ENCODE measurements at places on chromosomes 2 and 18.
A peak's percentile ranks its signal among the peaks of the same experiment; 100 is the strongest.

DNA sequence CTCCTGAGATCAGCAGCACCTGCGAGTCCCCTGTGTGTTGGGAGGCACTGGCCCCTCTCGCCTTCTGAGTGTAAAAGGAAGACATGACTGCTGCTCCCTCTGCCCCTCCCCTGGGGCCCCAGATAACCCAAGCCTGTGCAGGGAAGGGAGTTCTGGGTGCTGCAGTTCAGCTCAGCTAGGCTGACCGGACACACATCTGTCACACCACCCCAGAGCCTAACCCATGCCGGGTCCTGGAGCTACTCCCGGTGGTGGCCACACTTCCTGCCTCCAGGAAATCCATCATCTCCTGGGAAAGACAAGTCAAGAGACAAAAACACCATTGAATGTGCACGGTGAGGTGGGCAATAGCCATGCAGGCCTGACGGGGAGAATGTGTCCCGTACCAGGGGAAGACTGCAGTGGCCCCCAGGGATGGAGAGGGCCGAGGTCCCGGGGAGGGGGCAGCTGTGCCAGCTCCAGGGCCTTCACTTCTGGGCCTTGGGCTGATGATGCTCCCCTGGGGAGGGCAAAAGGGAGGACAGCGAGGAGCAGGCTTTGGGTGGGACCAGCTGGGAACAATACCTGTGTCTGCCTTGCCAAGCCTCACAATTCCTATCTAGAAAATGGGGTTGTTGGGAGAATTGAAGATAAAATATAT lies 210.6 kb downstream of the TFCP2L1 start:
- DNase-seq, result peak; percentile 52

DNA sequence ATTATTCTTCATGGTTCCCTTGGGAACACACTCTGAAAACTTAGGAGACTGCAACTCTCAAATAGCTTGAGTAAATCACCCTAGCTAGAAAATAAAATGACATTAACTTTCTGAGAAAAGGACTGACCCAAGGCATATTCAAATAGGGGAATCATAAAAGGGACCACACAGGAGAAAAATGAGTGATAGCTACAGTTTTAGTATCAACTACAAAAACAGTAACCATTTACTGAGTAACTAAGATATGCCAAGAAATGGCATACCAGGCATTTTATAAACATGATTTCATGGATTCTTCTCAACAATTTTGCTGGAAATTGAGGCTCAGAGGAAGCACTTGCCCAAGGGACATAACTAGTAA lies 84.5 kb downstream of the AFF3 start:
- DNase-seq, result no peak

DNA sequence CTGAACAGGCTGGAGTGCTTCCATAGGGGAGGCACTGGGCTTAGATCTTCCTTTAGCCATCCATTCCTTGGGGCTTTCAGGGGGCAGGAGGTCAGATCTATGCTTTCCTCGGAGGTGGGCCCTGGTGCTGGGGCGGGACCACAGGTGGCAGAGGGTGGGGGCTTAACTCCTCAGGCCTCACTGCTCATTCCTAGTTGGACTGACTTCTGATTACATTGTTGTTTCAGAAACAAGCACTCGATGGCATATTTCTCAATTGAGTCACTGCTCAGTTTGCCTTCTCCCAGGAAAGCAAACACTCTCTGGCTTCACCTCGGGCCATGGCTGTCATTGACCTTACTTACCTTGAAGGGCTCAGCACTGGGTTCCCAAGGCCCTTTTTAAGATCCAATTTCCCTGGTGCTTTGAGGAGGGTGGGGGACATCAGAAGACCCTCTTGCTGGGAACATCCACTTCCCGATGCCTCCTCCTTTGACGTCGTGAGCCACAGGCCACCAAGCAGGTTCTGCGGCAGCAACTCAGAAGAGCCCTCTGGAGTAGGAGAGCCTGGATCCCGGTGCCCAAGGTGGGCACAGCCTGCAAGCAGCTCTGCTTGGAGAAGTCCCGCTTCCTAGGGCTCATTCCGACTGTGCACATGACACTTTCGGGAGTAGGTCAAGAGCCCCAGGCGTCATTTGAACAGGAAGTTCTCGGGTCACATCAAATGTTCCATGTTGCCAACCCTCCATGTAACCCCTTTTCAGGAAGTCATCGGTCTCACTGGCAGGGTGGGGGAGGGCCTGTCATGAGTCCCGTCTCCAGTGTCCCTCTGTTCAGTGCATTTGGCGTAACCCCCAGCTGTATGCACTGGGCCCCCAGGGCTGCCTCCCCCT lies 40.6 kb downstream of the SDC1 start:
- DNase-seq, result peak; percentile 87

DNA sequence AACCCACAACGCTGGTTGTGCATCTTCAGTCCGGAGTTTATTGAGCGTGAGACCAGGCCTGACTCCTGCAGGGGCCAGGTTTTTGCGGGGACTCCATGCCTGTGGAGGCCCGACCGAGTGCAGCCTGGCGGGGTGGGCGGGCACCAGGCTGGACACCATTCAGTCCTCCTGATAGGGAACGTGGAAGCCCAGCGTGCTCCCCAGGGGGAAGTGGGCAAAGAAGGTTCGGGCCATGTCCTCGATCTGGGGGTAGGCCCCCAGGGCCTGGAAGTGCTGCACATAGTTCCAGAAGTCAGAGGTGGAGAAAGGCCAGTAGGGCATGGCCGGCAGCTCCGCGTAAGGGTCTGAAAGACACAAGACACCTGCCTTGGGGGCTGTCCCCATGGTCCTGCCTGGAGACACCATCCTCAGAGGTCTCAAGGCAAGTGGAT lies 1.4 kb downstream of the OTOS start:
- no peak for DNase-seq

- no peak for DNase-seq
These were observed 352.5 kb downstream of the ARHGAP15 start for GRCh38 chr2:143481733-143482132.

DNA sequence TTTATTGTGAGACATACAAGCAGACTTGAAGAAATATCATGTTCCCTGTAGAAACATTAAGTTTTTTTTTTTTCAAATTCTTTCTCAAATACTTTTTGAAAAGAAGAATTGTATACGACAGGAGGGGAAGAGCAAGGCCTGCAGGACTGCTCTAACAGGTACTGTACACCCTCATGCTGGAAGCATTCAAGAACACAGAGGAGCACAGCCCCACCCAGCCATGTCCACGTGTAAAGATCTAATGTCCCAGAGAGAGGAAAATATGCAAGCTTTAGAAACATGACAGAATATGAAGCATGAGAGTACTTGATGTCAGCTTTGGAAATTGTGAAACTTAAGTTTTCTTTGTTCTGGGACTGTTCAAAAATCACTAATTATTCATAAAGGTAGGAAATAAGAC lies 191.6 kb downstream of the TTC32 start:
- DNase-seq, result no peak

GRCh38 chr2:149410701-149411484 lies 80.5 kb downstream of the LYPD6 start:
- no peak for DNase-seq

DNA sequence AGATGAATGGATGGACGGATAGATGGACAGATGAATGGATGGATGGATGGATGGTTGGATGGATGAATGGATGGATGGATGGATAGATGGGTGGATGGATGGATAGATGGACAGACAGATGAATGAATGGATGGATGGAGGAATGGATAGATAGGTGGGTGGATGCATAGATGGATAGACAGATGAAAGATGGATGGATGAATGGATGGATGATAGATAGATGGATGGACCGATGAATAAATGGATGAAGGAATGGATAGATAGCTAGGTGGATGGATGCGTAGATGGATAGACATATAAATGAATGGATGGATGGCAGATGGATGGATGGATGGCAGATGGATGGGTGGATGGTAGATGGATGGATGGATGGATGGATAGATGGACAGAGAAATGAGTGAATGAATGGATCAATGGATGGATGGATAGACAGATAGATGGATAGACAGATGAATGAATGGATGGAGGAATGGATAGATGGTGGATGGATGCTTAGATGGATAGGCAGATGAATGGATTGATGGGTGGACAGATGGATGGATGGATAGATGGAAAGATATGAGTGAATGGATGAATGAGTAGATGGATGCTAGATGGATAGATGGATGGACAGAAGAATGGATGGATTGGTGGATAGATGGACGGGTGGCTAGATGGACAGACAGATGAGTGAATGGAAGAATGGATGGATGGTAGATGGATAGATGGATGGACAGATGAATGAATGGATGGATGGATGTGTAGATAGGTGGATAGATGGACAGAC lies 167.9 kb downstream of the TRIM43 start:
- no peak for DNase-seq

DNA sequence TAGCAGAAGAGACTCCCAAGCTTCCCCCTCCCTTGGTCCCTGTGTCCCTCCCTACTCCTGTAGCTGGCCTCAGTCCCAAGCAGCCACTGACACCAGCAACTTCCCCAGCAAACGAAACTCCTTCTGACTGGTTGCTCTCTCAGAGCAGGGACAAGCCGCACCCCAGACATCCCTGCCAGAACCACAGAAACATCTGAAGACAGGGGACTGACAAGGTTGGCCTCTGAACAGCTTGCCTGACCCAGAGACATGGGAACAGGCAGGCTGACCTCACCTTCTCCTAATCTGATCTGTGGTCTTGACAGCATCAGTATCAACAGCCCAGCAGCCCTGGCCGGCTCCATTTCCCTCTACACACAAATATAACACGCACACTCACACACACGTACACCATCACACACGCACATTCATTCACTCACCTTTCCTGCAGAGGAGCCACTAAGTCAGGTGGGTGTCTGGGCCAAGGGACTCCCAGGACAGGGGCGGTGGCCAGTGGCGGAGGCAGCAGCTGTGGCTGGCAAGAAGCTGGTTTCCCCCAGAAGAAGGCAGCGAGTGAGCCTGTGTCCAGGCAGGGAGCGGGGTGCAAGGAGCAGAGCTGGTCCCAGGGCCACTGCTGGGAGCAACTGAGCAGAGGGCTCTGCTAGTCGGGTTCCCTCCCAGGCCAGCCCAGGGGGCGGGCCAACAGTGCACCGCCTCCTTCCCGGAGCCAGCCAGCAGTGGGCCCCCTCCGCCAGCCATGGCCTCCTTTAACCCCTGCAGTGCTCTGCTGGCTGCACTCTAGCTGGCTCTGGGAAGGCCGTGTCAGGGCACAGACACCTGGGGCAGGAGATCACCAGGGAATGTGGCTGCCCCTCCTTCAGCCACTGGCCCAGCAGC lies 59.1 kb downstream of the TNS1 start:
- peak; percentile 86 for DNase-seq

DNA sequence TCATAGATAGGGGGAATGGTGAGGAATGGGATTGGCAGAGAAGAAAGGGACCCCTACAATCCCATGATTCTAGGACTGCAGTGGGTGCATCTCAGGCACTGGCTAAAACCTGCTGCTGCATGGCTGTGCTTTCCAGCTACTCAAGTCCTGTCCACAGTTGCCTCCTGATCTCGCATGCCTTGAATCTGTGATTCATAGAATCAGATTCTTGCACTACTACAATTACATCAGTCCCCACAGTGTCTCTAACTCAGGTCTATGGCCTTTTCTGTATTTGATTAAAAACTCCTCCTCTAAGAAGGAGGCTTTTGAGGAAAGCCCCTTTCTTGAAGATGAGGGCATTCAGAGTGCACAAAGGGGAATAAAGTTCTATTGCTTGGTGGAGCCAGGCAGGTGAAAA lies 117.4 kb downstream of the LRATD1 start:
- no peak for DNase-seq

DNA sequence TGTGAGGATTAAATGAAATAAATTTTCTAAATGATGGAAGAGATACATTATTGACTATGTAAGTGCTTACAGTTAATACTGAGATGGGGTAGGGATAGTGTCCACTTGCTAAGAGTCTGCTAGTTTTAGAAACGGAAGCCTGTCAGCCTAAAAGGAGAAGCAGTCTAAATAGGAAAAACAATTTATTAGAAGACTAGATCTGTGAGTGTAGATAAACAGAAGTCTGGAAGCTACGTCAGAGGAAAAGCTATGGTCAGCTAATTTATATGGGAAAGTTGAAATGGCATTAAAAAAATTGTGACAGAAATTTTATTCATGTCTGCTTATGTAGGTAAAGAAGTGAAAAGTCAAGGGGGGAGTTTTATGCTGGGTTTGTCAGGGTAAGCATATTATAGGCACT lies 1338.4 kb upstream of the CHAC2 start:
- no peak for DNase-seq

DNA sequence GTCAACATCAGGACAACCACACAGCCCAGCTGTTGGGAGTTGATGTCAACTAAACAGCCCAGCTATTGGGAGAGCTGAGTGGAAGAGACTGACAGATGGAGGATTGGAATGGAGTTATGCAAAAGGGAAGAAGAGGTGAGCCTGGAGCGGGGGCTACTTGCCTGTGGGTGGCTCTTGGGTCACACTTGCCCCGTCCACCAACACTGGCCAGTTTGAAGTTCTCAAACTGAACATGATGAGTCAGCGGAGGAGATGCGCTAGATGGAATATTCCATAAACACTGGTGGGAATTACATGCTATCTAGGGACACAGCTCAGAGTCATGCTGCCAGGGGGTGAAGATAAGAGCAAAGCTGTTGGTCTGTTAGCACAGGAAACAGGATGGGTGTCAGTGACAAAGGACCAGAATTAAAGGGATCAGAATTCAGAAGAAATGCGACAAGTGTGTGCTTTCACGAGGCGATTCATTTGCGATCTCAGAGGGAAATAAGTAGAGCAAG lies 33.2 kb upstream of the AGAP1 start:
- DNase-seq, result no peak

DNA sequence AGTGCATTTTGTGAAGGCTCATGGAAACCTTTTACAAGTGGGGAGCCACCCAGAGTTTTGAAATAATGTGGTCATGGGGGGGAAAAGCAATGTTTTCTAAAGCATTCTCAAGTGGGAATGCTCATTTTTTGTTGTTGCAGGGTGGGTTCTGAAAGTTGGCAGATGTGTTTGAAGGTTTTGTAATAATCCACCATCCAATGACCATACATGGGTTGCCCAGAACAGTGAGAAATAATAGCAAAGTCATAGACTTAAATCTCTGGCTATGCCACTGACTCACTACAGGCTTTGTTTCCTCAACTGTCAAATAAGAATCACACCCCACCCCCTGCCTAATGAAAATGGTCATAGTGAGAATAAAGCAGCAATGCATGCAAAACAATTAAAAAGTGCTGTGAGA lies 2.9 kb downstream of the DSG3 start:
- no peak for DNase-seq

DNA sequence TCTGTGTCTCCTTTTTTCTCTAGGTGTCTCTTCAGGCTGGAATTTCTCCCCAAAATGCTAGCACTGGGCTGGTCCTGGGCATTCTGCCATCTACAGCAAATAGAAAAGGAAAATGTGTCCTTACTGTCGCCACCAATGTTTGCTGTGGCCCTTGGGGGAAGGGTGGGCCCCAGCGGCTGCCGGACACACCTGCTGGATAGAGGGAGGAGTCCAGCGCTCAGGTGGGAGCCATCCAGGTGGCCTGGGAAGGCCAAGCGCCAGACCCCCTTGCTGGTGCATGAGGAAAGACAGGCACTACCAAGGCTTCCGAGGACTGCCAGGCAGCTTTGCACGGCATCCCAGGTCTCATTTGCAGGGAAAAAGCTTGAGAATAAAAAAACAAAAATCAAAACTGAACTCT lies 147.7 kb upstream of the GATA6 start:
- peak; percentile 46 for DNase-seq
